ENCODE measurements at places on chromosomes 7 and 10.

- DNase-seq = no peak
Measured at GRCh38 chr10:29948881-29949355, 110.5 kb downstream of the JCAD start.

DNA sequence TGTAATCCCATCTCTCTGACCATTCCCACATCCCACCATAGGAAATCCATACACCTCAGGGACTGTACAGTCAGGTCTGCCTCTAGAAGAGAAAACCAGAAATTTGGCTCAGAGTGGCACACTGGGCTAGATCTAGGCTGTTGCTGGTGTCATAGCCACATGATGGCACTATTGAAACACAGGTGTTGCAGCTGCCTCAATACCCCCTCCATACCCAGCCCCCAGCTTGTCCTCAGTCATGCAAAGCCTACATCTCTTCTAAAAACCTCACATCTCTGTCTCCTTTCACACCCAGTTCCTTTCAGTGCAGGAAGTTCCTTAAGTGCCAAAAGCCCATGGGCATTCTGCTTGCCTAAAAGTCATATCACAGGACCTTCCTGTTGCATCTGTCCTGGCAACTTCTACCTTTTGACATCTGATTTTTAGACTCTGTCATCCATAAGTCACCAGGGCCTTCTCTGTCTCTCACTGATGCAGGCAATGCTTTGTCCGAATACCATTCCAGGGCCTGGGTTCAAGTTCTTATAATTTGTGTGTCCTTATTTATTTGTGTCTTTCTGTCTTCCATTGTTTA, 27.0 kb upstream of the HIBADH start:
- DNase-seq = peak; percentile 28

DNA sequence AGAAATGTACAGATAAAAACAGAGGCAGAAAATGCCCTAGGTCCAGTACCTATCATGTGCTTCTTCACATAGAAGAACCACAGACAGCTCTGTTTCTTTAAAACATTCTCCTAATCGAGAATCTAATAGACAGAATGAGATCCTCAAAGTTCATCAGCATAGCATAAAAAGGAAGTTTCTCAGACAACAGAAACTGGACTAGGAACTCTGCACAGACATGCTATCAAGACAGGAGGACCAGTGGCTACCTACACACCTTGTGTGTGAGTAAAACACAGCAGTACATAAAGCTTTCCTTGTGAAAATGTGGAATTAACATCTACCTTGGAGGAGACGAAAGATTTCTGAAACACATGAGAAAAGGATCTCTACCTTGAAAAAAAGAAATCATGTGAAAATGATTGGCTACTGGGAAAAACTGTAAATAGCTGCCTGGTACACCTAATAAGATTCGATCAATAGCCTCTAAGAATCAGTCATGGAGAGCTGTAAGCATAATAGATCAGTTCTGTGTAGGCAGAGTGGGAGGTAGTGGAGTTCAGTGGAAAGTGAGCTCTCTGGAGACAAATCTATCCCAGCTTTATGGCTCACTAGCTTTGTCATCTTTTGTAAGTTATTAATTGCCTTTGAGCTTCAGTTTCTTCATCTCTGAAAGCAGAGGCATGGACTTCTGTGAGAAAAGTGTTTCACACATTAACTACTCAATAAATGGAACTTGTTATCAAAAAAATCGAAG, 26.7 kb downstream of the ELAPOR2 start:
- DNase-seq = no peak

DNA sequence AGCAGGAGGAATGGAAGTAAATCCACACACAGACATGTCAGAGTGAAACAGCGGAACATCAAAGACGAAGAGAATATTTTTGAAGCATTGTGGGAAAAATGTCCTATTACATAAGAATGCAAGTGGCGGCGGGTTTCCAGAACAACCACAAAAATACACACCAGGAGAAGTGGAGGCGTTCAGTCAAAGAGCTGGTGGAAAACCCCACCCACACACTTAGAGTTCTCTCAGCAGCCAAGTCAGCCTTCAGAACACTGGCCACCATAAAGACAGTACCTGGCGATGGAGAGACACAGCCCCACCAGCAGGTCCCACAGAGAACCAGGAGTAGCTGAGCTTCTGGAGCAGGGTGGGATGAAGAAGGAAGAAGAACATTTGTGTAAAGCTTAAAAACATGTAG, 23.7 kb downstream of the NKX6-2 start:
- no peak for DNase-seq

- DNase-seq = no peak
Measured at GRCh38 chr7:54778696-54779540, 19.9 kb upstream of the SEC61G start.

DNA sequence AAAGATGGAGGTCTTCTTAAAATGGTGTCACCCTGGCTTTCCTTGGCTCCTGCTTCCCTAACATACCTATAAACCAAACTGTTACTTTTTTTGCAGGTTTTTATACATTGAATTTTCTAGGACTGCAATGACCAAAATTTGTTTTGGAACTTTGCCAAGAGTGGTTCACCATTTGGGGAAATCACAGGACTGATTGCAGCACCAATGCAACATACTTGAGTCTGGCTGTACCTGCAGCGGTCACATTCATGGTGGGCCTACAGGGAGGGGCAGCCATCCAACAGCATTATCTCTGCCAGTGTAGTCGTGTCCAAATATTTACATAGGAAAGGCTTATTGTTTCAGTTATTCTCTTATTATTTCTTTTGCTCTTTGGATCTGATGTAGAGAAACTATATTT, 69.0 kb downstream of the HACD1 start:
- no peak for DNase-seq

DNA sequence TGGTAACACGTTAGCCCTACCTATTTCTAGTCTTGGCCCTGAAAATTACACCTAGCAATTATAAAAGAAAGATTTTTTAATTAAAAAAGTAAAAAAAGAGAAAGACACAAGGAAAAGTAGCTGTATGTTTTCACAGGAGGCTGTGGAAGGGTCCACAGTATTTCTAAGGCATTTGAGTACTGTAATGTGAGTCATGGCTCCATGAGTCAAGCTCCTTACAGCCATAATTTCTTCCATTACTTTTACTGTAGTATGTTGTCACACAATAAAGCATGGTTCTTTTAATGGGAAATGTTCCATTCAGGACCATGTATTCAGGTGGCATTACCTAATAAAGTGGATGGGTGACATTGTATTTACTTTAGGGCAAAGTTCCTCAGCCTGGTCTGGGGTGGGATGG, 113.4 kb downstream of the GPR37 start:
- no peak for DNase-seq

DNA sequence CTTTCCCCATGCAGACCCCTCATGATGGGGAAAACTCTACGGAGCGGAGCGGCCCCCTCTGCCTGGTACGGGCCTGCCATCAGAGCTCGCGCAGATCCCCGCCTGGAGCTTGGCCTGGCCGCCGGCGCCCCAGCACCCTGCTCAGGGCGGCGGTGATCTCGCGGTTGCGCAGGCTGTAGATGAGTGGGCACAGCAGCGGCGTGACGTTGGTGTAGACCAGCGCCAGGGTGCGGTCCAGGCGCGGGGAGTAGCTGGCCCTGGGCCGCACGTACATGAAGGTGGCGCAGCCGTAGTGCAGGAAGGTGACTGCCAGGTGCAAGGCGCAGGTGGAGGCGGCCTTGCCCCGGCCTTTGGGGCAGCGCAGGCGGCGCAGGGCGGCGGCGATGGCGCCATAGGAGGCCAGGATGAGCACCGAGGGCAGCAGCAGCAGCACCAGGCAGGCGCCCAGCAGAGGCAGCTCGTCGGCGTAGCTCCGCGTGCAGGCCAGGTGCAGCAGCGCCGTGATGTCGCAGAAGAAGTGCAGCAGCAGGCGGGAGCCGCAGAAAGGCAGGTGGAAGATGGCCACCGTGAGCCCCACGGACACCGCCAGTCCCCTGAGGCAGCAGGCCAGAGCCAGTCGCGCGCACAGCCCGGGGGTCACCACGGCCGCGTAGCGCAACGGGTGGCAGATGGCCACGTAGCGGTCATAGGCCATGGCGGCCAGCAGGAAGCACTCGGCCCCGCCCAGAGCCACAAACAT, 33.4 kb downstream of the TAS2R41 start:
- DNase-seq = no peak

GRCh38 chr7:131827421-131827820, 271.0 kb upstream of the PODXL start:
- no peak for DNase-seq

- DNase-seq = no peak
Measured at GRCh38 chr10:44809647-44810046, 101.5 kb upstream of the TMEM72 start.

GRCh38 chr7:130393841-130394411, 13.6 kb downstream of the CPA1 start:
- no peak for DNase-seq

GRCh38 chr7:16433568-16434122, 12.3 kb upstream of the CRPPA start:
- DNase-seq = no peak

GRCh38 chr10:33133557-33133956, 175.5 kb upstream of the ITGB1 start:
- no peak for DNase-seq

- DNase-seq = no peak
Measured at GRCh38 chr7:90720984-90721760, 125.1 kb downstream of the CDK14 start.

GRCh38 chr10:15660990-15661389, 58.7 kb downstream of the ITGA8 start:
- DNase-seq = no peak

- DNase-seq = peak; percentile 48
Measured at GRCh38 chr7:150876817-150877526, 24.7 kb downstream of the AOC1 start.

GRCh38 chr7:103637094-103637493, 191.1 kb upstream of the SLC26A5 start:
- no peak for DNase-seq

GRCh38 chr7:157881048-157881771, 544.4 kb downstream of the DNAJB6 start:
- DNase-seq = no peak

GRCh38 chr7:154610903-154611302, 392.0 kb downstream of the PAXIP1 start:
- no peak for DNase-seq

- no peak for DNase-seq
Measured at GRCh38 chr10:60521974-60522405, 132.3 kb upstream of the ANK3 start.

- no peak for DNase-seq
Measured at GRCh38 chr7:22833957-22834356, 11.3 kb upstream of the TOMM7 start.

DNA sequence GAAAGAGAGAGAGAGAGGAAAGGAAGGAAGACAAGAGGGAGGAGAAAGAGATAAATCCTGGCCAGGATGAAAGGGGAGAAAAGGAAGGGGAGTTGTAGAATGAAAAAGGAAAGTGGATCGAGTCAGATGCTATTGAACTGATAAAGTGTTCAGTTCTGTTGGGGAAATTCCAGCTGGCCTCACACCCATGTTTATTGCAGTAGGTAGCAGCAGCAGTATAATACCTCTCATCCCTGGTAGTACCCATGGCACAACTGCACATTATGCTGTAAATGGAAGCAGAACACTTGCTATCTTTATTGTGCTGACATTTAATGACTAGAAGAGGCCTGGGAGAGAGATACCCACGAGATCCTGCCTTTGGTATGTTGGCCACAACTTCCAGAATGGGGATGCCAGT, 178.1 kb downstream of the EVX1 start:
- DNase-seq = no peak

- DNase-seq = no peak
Measured at GRCh38 chr7:4144811-4145510, 537.1 kb upstream of the FOXK1 start.

GRCh38 chr7:184294-185264, 7.8 kb upstream of the FAM20C start:
- DNase-seq = no peak

GRCh38 chr10:77036276-77036675, 601.3 kb downstream of the KCNMA1 start:
- DNase-seq = no peak

DNA sequence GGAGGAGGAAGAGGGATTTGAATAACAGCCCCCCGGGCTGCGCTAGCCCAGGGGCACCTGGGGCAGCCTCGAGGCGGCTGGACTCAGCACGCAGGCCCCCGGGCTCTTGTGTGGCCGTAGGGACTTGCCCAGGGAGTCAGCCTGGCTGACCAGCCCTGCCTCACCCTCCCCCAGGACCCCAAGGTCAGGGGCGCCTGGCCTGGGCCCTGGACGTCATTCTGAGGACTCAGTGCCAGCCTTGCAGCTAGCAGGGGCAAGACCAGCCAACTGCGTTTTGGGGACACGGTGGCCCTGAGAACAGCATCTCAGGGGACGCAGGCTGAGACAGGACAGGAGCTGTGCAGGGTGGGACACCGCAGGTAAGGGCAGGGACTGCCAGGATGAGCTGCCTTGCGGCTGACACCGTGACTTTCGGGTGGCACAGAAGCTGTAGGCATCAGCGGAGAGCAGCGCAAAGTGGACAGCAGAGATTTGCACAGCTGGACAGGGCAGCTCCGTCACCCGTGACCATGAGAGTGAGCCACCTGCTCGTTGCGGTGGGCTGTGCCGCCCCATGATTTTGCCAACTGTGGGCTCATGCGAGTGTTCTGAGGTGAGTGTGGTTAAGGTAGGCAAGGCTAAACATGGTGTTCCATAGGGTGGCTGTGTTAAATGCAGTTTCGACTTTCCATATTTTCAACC, 48.1 kb upstream of the UBE3C start:
- no peak for DNase-seq

DNA sequence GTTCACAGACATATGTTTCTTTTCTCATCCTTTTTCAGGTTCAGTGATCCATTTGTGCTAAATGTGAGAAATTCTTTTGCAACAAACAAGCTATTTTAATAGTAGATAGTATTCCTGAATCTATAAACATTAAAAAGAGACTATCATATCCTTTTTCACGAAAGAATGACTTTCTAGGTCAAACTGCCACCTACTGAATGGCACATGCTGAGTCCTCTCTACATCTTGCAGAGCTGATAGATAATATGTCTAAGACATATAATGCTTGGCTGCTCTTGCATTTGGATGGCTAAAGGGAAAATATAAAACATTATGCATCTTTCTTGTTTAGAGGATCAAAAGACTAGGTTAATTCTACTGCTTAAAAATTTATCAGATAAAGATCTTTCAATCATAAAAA, 114.1 kb upstream of the SLC26A5 start:
- DNase-seq = no peak

DNA sequence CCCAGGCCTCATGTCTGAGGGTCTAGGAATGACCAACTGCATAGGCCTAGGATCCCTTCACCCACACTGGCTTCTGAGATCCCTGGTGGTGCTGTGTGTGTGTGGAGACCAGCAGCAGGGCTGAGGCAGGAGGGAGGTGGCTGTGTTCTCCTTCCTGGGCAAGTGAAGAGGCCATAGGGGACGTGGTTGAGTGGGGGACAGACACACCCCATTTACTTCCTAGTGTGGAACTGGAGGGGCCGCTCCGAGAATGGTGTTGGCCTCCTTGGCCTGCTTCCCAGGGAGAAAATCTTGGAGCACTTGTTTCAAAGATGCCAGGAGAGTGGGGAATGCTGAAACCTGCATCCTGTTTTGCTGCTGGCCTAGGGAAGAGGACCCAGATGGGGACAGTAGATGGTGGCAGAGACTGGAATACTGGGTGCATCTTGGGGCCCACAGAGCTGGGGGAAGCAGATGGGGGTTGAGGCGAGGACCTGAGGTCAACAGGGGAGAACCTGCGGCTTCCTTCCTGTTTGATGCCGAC, 19.1 kb downstream of the UBTD1 start:
- no peak for DNase-seq

GRCh38 chr7:22681312-22681711, 45.7 kb upstream of the IL6 start:
- no peak for DNase-seq

GRCh38 chr10:74328388-74328787, 177.4 kb downstream of the ADK start:
- DNase-seq = no peak

GRCh38 chr7:111527545-111527944, 34.7 kb downstream of the IMMP2L start:
- DNase-seq = no peak

All from CD4-positive, alpha-beta T cell treated with Interleukin-10 for 1 hour (primary cell).